Hippocampal formation (tissue), 2 donors: ENCODE measurements at places on chromosomes 7 and 10.
A peak's percentile ranks its signal among the peaks of the same experiment; 100 is the strongest.

GRCh38 chr10:1151076-1152033, 95.2 kb downstream of the WDR37 start:
- DNase-seq: no peak

DNA sequence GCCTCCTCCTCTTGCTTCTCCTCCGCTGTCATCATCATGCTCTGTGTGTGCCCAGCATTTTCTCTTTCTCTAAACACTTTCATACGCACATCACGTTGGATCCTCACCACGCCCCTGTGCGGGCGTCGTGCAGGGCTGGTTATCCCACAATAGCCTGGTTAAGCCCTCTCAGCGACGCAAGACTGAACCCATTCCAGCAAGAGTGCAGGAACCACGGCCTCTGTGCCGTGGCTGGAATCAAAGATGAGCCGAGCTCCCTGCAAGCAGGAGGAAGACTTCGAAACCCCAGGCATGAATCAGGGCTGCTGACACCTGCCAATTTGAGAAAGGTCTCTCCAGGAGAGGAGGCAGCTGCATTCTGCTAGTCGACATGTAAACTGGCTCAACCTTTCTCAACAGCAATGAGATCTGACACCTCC, 74.8 kb upstream of the FOXK1 start:
- DNase-seq: no peak

GRCh38 chr7:142328551-142328950, 70.7 kb upstream of the PRSS58 start:
- no peak for DNase-seq

GRCh38 chr7:90613088-90613498, 17.0 kb downstream of the CDK14 start:
- no peak for DNase-seq

DNA sequence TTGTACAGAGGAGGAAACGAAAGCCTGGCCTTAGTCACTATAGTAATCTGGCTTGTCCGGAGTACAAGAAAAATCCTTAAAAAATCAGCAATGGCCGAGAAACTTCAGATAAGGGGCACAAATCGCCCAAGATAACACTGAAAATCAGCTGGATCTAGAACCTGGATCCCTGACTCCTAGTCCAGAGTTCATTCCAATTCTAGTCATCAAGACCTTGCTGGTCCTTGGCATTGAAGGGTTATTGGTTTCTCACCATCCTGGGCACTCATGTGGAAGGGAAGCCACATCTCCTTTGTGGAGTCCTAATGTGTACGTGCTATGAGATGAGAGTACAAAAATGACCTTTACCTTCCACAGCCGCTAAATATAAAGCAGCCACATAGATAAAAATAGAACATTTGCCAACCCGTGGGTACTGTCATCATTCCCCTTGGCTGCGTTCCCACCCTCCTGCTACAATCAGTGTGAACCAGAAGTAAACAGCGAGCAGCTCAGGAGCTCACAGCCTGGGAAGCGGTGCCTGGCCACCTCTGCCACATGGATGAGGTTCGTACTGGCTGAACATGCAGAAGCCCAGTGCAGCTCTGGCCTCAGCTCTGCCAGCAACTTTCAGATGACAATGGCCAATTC, 116.0 kb upstream of the PDLIM1 start:
- no peak for DNase-seq

DNA sequence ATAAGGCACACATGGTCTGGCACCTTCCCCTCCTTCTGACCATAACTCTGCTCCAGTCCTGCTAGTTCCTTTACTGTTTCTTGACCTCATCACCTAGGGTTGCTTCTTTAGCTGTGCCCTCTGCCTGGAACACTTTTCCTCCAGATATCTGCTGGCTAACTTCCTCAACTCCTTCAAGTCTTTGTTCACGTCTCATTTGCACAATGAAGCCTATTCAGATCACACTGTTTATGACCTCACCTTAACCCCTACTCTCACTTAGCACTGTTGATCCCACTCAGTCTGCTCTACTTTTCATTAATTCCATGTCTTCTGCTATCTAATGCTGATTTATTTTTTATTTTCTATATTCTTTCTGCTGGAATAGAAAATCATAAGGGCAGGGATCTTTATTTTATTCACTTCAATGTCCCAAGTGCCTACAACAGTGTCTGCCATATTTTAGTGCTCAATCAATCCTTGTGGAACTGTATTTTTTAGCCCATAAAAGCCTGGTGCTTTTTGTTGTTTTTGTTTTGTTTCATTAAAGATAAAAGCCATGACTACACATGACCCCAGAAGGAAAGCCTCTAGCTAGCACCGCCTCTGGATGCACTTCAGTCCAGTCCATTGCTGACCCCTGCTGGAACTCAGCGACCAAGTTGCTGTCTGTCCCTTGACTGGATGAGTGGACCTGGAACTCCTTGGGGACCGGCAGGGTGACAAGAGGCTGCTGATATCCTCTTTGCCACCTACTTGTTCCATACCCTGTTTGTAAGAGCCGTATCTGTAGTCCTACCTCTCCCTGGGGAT, 12.3 kb downstream of the KLF14 start:
- peak; percentile 59 for DNase-seq

GRCh38 chr10:24310104-24310503, 101.2 kb downstream of the KIAA1217 start:
- no peak for DNase-seq

- DNase-seq: no peak
Measured at GRCh38 chr10:112986544-112987190, 36.6 kb downstream of the TCF7L2 start.

DNA sequence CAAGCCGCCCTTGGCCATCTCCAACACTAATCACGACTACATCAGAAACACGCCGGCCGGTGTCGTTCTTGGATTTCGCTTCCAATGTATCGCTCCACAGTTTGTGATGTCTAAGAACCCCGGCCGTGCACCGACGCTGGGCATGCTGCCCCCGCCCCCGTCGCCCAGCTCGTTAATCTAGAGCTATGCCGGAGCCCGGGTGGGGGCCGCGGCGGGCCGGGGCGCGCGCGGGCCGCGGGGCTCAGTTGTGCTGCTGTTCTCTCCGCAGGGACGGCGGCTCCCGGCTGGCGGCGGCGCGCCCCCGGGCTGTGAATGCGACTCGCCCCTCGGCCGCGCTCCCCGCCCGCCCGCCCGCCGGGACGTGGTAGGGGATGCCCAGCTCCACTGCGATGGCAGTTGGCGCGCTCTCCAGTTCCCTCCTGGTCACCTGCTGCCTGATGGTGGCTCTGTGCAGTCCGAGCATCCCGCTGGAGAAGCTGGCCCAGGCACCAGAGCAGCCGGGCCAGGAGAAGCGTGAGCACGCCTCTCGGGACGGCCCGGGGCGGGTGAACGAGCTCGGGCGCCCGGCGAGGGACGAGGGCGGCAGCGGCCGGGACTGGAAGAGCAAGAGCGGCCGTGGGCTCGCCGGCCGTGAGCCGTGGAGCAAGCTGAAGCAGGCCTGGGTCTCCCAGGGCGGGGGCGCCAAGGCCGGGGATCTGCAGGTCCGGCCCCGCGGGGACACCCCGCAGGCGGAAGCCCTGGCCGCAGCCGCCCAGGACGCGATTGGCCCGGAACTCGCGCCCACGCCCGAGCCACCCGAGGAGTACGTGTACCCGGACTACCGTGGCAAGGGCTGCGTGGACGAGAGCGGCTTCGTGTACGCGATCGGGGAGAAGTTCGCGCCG, 1.9 kb downstream of the VWC2 start:
- DNase-seq: no peak

DNA sequence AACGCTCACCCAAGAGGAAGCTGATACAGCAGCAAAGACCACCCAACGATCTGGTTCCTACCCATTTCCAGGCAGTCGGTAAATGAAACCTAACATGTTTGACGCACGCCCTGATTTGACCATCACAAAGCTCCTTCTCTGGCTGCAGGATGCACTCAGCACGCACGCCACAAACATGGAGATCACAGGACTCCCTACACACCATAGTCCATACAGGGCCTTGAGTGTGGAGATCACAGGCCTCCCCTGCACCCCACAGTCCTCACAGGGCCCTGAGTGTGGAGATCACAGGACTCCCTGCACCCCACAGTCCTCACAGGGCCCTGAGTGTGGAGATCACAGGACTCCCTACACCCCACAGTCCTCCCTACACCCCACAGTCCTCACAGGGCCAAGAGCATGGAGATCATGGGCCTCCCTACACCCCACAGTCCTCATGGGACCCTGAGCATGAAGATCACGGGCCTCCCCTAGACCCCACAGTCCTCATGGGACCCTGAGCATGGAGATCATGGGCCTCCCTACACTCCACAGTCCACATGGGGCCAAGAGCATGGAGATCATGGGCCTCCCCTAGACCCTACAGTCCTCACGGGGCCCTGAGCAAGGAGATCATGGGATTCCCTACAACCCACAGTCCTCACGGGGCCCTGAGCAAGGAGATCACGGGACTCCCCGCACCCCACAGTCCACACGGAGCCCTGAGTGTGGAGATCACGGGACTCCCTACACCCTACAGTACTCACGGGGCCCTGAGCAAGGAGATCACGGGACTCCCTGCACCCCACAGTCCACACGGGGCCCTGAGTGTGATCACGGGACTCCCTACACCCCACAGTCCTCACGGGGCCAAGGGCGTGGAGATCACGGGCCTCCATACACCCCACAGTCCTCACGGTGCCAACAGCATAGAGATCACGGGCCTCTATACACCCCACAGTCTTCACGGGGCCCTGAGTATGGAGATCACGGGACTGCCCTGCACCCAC, 409.2 kb downstream of the DNAJB6 start:
- no peak for DNase-seq

- DNase-seq: no peak
Measured at GRCh38 chr10:3682745-3683144, 102.3 kb downstream of the KLF6 start.

DNA sequence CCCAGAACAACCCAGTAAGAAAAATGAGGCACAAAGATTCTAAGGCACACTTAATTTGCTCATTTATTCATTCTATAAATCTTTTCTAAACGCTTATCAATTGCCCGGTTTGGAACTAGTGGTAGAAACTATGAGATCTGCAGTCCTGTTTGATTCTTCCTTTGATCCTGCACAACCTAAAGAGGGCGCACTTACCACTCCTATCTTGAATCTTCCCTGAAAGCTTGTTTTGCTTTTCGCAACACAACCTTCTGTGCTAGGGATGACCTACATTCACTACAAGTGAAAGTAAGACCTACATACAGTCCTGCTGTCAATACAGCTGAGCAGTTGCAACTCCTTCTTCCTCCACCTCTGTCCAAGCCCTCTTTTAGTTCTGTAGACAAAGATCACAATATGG, 12.6 kb upstream of the ARL4A start:
- DNase-seq: no peak

DNA sequence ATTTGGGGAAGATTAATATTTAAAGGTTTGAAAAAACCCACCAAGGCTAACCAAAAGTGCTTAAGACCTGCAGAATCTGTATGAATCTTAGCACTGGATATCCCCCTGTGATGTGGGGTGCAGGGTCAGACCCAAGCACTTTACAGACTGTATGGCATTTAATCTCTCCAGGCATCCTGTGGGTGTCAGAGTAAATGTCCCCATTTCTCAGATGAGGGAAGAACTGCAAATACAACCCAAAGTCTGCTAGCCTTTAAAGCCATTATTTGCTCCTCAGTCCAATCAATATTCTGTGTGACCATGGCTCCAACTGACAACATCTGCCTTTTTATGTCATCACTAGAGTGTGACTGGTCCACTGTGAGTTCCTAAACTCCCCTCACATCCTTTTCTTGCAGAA, 10.0 kb upstream of the MBL2 start:
- DNase-seq: no peak

DNA sequence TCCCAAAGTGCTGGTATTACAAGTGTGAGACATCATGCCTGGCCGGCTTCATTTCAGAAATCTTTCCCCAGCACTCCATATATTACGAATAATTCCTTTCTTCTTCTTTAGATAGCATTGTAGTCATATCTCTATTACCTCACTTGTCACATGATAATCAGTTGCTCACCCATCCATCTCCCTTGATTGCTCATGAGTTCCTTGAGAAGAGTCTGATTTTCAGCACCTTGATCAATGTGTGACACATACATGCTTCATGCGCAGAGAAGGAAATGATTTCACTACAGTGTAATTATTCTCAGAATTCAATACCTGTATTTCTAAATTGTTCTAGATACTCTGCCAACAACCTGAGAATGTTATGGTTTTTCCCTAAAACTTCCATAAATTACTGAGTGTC, 26.7 kb upstream of the GGCT start:
- no peak for DNase-seq

DNA sequence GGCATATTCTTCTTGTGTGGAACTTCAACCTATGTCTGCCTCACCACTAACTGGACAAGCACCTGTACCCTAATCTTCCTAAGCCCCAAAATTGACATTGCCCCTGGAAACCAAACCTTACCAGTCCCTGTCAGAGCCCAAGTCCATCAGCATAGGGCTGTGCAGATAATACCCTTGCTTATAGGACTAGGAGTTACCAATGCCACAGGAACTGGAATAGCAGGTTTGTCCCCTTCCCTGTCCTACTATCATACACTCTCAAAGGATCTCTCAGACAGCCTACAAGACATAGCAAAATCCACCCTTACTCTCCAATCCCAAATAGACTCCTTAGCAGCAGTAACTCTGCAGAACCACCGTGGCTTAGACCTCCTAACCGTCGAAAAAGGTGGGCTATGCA, 19.8 kb downstream of the ZNF107 start:
- no peak for DNase-seq

- DNase-seq: peak; percentile 20
Measured at GRCh38 chr10:77925410-77925794, 1.2 kb downstream of the DLG5 start.

- no peak for DNase-seq
Measured at GRCh38 chr10:29469481-29470354, 165.1 kb downstream of the SVIL start.

DNA sequence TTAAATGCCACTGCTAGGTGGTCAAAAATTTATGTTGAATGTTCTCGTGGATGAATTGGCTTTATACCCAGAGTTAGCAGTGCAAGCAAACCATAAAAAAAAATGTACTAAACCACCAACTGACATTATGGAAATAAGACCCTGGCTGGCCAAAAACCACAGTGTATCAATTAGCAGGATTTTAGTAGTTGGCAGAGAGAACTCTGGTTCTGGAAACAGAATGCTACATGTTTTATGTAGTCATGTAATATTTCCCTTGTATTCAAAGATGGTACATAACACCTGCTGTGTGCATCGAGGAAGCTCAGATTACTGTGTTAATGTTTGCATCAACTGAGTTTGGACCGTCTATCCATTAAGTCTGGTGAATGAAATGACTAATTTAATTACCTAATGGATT, 618.5 kb downstream of the CCSER2 start:
- no peak for DNase-seq

GRCh38 chr7:129431911-129432643, 2.2 kb upstream of the STRIP2 start:
- DNase-seq: no peak

- no peak for DNase-seq
Measured at GRCh38 chr10:14712991-14713424, 61.7 kb downstream of the FAM107B start.

DNA sequence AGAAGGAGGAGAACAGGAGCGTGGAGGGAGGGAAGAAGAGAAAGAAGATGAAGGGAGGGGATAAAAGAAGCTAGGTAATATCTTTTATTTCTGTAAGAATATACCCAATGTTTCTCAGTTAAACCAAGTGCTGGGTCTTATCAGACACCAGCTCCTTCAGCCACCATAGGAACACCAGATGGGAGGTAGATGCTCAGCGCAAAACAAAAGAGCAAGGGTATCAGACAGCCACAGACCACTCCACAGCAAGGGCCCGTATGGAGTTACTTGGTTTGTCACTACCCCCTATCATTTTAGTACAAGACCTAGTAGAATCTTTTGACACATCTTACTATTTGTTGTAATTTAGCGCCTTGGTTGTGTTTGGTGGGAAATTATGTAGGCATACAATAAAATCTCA, 65.9 kb upstream of the FAM133B start:
- no peak for DNase-seq
